ENCODE measurements at places on chromosomes 2 and 18.
A peak's percentile ranks its signal among the peaks of the same experiment; 100 is the strongest.

- DNase-seq = no peak
These were observed 608.1 kb downstream of the LRP1B start for GRCh38 chr2:141522702-141523101.

- DNase-seq = no peak
These were observed 366.4 kb upstream of the FSIP2 start for GRCh38 chr2:185372188-185372587.

DNA sequence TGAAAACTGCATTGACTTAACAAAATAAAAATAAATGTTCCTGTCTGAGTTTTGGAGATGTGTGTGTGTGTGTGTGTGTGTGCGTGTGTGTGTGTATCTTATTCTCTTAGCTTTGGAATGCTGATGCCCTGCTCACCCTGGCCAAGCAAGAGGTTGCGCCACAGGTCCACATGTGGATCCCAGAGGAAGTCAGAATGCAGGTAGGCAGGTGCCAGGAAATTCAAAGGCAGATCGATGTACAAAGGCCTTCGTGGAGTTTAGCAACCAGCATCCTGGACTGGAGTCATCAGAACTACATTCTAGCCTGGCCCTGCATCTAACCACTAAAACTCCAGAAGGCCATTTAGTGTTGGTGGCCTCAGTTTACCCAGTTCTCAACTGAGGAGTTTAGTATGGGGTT is 12.4 kb downstream of the G6PC2 start:
- DNase-seq = no peak

- no peak for DNase-seq
These were observed 9.0 kb downstream of the TEX51 start for GRCh38 chr2:126907671-126908070.

GRCh38 chr2:67701011-67701410 is 303.9 kb downstream of the ETAA1 start:
- DNase-seq = no peak

DNA sequence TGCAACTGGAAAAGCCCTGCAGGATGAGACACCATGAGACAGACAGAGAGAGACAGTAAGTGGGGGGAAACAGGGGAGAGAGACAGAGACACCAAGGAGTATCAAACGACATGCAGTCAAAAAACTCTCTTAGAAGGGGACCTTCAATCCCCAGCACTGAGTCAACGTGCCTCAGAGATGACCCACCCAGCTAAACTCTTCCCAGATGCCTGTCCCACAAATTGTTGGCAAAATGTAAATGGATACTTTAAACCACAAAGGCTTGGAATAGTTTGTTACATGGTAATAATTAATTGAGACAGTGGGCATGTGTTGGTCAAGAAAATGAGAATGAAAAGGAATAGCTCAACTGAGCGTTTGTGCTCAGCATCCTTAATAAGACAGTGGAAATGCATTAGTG is 98.3 kb downstream of the GRB14 start:
- DNase-seq = no peak

DNA sequence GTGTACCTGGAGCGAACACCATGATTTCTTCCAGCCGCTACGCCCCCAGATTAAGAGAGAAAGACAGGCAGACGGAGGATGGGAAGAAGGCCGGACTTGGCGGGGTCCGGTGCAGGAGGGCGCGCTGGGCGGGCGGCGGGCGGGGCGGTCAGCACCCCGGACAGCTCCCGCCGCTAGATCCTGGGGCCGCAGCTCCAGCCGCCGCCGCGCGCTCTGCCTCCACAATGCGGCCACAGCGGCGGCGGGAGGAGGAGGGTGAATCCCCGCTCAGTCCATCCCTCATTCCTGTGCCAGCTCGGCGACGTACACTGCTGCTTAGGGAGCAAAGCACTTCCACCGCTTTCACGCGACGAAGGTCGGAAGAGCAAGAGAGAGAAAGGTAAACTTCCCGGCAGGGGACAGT is at the start of gene AKAIN1:
Gene AKAIN1 (minus strand): TSS at position 226 of the 403 bp plus-strand sequence. CDS start 204 bp downstream, at position 22.
- DNase-seq = no peak

GRCh38 chr2:162198239-162198638 is 45.0 kb downstream of the FAP start:
- no peak for DNase-seq

GRCh38 chr2:9558948-9559381 is 3.3 kb upstream of the ADAM17 start:
- no peak for DNase-seq

DNA sequence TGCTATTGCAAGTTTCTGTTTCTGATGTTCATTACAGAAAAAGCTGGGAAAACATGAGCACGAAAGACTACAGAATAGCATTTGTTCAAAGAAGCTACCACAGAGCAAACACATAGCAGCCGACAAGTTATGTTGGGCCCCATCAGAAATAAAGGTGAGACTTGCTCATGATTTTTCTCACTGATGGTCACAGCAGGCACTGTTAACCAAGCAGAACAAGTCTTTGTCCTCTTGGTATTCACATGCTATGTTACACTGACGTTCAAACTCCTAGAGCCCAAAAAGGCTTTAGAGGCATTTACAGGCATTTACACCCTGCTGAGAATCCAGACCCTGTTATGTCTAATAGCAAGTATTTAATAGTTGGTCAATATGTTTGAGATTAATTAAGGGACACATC is 235.0 kb upstream of the HNMT start:
- DNase-seq = no peak

- no peak for DNase-seq
These were observed 353.7 kb downstream of the ARL6IP6 start for GRCh38 chr2:153072077-153072476.

DNA sequence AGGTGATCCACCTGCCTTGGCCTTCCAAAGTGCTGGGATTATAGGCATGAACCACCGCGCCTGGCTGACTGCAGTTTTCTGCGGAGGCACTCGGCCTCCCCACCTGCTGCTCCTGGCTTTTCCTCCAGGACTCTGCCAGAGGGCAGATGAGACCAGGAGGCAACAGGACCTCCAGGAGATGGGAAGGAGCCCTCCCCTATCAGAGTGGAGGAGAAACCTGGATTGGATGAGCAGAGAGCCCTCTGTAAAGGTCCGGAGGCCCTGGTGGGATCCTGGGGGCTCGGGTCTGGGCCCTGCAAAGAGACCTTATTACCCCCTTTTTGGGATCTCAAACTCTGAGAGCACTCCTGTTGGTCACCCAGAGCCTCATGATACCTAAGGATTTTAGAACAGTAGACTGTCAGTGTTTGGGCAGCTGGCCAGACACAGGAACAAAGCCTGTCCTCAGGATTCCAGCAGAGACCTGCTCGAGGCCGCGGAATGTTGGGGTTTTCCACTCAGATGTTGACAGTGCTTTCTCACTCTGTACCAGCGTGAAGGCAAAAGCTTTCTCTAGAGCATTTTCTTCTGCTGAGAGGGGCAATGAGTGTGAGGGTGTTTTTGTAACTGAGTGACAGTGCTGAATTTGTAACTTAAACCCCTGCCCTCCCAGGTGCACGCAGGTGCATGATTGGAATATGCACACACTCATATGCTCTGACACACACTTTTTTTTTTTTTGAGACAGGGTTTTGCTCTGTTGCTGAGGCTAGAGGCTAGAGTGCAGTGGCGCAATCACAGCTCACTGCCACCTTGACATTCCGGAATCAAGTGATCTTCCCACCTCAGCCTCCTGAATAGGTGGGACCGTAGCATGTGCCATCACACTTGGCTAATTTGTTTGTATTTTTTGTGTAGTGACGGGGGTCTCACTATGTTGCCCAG is 48.4 kb downstream of the NPPC start:
- no peak for DNase-seq

GRCh38 chr2:84701880-84702279 is 179.0 kb downstream of the TRABD2A start:
- DNase-seq = no peak

DNA sequence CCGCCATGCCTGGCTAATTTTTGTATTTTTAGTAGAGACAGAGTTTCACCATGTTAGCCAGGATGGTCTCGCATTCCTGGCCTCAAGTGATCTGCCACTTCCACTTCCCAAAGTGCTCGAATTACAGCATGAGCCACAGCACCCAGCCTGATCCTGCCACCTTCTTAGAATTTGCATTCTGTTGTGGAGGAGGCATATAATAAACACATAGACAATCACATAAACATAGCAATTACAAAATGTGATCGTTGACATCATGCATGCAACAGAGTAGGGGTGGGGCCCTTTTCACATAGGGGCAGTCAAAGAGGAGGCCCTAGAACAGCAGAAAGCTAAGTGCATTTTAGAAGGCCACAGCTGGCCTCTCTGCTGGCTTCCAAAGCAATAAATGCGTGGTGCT is 39.9 kb upstream of the TSPYL6 start:
- DNase-seq = no peak

- DNase-seq = no peak
These were observed 65.5 kb upstream of the CYP1B1 start for GRCh38 chr2:38141501-38141900.

DNA sequence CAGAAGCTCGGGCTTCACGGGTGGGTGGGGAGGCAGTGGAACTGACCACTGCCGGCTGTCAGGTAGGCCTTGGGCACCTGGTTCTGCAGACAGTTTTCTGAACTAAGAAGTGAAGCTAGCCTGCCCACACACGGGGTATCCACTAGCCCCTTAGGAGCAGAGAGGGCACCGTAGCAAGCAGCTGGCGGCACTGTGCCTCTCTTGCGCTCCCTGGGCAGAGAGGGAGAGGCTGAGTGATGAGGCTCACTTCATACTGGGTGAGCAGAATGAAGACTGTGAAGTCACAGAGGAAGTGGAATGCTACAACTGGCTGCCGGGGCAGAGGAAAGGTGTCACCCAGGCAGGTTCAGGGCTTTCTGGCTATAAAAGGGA is 753 bp downstream of the ITPRIPL1 start:
- peak; percentile 76 for DNase-seq

- DNase-seq = no peak
These were observed 32.9 kb upstream of the CSRNP3 start for GRCh38 chr2:165436559-165436958.

- no peak for DNase-seq
These were observed 35.6 kb downstream of the HDLBP start for GRCh38 chr2:241279828-241280227.

DNA sequence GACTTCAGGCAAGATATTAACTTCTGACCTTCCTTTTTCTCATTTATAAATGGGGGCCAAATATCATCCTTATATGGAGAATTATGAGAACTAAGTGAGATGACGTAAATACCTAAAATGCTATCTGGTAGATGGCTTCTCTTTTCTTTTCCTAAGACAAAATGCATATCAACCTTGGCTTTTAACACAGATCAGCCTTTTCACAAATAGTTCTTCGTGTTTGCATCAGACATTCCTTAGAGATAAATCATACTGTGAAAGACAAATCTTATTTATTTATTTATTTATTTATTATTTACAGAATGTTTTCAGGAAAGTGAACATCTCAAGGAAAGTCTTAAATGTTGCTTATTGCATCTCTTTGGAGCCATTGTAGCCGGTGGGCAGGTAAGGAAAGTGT is 62.8 kb downstream of the NBEAL1 start:
- DNase-seq = no peak

DNA sequence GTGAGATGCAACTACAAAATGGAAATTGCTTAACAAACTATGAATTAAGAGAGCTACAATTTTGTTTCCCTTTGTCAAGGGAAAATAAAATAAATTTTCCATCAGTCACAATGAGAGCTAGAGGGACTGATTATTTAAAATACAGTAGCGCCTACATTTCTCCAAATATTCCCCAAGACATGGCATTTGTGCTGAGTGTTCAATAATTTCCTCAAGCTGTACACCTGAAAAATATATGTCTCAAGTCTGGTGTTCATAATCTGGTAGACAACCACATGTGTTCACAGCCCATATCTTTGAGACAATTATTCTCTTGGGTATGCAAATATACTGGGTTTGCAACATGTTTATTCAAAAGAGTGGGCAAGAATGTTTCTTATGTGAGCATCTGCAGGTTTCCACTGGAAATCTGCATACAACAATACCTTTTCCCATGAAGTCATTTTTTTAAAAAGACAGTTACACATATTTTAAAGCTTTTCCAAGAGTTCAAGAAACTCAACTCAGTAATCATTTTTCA is 240.1 kb upstream of the VRK2 start:
- no peak for DNase-seq

DNA sequence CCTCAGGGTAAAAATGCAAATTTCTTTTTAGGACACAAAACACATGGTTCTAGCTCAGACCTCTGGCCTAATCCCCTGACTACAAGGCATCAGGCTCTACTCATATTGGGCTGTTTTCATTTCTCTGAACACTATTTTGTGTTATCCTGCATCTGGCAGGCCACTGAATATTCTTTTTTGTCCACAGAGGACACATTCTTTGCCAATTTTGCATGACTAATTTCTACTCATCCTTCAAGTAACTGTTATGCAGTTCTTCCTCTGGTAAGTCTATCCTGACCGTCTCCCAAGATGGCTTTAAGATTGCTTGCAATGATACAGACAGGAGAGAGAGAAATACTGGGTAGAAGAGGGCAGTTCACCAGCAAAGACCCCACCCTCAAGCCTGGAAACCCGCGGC is 107.6 kb upstream of the RGPD4 start:
- DNase-seq = no peak

DNA sequence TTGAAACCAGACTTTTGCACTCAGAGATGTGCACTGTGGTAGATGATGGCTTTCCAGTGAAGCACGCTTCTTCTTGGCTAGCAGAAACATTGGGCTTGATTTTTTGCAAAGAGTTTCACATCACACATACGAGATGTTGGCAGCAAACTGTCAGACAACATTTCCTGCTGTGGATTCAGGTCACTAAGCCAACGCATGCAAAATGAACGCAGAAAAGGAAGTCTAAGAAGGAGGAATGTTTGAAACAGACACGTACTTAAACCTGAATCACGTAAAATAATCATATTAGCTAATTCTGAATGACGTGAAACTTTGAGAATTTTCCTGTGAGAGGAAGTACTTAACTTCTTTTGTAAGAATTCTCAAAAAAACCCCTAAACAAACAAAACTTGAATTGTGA is 88.1 kb downstream of the EPB41L3 start:
- peak; percentile 6 for DNase-seq

- no peak for DNase-seq
These were observed 80.9 kb upstream of the PHLPP1 start for GRCh38 chr18:62634458-62634857.

DNA sequence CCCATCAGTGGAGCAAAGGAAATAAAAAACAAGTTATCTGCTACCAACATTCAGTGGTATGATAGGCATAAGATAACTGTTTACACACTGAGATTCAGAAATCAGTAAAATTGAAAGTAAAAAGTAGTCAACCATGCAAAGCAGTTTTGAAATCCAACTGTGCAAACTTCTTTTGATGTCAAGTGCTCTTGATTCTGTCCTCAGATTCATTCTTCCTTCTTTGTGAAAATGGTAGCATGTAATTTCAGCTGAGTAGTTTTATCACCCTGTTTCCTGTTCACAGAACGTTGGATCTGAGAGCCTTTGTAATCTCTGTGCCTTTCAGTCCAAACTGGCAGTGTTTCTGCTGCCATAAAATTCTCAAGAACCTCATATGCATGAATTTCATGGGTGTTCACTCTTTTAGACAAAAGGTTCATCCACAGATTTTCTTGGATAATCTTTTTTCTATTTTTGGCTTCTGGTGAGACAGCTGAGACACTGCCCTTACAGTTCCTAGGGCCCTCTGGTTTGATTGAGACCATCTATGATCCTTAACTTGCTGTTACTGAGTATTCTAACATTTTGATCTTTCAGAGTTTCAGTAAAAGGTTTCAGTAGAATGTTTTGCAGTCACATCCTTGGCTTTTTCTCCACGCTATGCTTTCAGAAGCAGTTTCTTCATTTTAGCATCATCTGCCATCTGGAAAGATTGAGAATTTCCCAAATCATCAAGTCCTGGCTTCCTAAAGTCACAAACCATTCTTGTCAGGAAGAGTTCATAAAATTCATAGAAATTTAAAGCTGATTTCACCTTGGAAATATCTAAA is 272.3 kb upstream of the EPHA4 start:
- no peak for DNase-seq

GRCh38 chr18:48023334-48024008 is 93.0 kb upstream of the SMAD2 start:
- no peak for DNase-seq
